ENCODE measurements at places on chromosomes 1 and 21.

DNA sequence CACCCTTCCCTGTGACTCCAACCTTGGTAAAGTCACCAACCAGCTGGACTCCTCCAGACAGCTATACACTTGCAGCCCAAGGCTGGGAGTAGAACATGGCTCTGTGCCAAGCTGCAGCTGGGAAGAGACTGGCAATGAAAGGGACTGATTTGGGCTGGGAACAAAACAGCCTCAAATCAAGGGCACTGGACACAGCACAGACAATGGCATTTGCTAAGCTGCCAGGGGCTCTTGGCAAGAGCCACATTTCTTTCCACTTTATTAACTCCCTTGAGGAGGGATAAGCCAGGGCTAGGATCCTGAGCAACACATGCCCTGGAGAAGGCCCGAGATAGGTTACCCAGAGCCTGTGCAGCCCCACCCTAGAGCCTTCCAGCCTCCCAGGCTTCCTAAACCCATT is 12.0 kb downstream of the SYT11 start:
- no peak for DNase-seq

DNA sequence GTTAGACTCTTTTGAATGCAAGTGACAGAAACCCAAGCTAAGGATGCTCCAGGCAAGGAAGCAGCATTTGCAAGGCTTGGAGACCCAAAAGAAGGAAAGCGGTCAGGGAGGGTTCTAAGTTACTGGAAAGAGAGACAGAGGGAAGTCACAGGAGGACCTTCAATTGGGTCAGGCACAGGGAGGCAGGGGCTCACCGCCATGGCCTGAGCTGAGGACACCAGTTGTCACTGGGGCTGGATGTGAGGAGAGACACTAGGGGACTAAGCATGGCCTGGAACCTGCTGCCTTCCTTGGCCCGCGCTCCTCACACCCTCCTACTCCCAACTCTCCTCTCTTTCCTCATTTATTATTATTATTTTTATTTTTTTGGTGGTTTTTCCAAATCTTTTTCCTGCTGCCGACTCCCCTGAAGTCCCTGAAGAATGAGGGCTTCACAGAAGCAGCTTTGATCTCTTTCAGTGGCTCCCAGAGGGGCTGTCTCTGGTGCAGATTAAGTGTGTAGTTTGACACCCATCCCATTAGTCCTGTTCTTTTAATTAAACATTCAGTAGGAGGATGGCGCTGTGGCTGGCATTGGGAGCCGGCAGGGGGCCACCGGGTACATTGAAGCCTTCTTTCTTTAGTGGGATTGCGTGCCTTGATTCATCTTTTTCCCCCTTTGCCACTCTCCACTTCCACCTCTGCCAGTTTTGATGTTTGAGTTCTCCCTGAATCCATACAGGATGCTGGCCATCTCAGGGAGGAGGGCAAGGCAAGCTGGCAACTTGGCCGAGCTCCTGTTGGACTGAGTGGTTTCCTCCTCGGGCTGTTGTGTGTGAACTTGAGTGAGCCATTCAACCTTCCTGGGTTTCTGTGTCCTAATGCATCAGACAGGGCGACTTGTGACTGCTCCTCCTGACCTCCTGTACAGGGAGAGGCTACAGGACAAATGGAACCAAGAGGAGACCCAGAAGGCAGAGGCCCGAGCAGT is 59.3 kb downstream of the MDM4 start:
- no peak for DNase-seq

GRCh38 chr1:116439701-116440100 is 66.7 kb downstream of the ATP1A1 start:
- DNase-seq: no peak

GRCh38 chr1:157201767-157202166 is 63.6 kb upstream of the ETV3 start:
- DNase-seq: no peak

DNA sequence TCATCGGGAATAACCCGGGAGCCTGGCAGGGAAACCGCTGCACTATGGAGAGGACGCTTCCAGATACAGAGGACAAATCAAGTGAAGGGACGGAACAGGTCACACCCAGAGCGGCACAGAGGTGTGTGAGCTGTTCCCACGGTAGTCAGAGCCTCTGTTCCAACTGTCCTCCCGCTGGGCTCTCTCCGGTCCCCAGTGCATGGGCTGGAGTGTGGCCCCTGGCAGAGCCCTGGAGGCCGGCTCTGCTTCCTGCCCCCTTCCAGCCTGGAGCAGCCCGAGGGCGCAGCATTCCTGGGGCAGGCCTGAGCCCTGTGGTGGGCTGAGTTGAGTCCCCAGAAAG is 11.9 kb upstream of the ZBTB21 start:
- no peak for DNase-seq

- DNase-seq: no peak
Measured at GRCh38 chr1:184828369-184828717, 73.7 kb upstream of the EDEM3 start.

- no peak for DNase-seq
Measured at GRCh38 chr1:181129771-181130606, 41.5 kb downstream of the IER5 start.

GRCh38 chr1:204320382-204320804 is 39.3 kb downstream of the PLEKHA6 start:
- no peak for DNase-seq

- DNase-seq: no peak
Measured at GRCh38 chr1:99358770-99359169, 94.5 kb downstream of the PLPPR4 start.

- DNase-seq: peak; percentile 41
Measured at GRCh38 chr1:194289569-194290266, 1103.3 kb upstream of the B3GALT2 start.

DNA sequence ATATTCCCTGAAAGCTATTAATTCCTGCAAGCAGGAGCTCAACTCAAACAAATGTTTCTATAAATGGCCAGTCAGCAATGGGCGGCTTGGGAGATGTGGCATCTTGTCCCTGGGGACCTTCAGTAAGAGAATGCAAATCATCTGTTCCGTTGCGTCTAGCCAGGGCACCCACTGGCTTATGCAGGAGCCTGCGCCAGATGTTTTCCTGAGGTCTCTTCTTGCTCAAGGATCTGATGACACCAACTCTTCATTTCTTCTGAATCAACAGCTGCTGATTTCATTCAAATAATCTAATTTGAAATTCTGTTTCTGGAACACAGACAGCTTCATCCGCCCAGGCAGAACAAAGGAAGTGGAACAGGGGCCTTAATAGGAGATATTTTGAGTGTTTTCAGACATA is 70.0 kb upstream of the AJAP1 start:
- no peak for DNase-seq

DNA sequence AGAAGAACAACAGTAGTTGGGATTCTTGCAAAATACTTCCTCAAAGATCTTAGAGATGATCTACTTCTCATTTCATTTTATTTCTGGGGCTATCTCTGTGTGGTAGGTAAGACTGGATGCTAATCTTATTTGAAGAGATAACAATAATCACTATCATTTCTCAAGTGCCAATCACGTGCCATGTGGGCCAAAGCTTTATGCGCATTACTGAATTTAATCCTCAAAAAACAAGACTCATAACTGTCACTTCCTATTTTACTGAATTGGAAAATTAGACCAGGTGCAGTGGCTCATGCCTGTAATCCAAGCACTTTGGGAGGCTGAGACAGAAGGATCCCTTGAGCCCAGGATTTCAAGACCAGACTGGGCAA is 121.7 kb downstream of the KCNN3 start:
- no peak for DNase-seq

DNA sequence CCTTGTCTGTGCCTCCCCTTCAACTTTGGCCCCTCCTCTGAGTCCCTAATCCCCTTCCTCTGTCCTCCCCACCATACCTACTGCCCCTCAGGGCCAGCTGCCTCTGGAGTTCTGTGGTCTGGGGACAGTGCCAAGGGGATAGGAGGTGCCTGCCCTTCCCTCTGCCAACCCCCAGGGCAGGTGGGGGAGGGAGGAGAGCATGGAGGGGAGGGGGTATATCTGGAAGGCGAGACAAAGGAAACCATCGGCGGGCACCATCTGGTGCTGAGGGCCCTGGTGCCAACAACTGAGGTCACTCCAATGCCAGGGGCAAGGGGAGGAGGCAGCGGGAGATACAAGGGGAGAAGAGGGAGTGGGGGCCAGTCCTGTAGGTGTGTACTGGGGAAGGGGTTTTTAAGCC is 9.6 kb downstream of the RAB25 start:
- DNase-seq: no peak

GRCh38 chr1:178086294-178086693 is 7.6 kb upstream of the RASAL2 start:
- no peak for DNase-seq

DNA sequence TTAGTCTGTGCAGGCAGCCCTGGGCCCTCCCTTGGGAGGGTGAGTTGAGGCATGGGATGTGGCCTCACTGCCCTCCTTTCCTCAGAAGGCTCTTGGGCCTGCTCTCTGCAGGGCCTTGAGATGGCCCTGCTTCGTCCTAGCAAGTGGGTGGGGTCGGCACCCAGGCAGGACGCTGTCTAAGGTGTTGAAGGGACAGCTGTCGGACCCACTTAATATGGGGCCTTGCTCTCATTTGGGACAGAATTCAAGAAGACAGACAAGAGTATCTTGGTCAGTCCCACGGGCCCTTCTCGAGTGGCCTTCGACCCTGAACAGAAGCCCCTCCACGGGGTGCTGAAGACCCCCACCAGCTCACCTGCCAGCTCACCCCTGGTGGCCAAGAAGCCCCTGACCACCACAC is 26.0 kb upstream of the PDXK start:
- no peak for DNase-seq

- no peak for DNase-seq
Measured at GRCh38 chr1:213772128-213773063, 215.4 kb upstream of the PROX1 start.

Measured in effector CD4-positive, alpha-beta T cell (primary cell).